HCT116 (cell line): ENCODE measurements at places on chromosomes 2 and 18.

DNA sequence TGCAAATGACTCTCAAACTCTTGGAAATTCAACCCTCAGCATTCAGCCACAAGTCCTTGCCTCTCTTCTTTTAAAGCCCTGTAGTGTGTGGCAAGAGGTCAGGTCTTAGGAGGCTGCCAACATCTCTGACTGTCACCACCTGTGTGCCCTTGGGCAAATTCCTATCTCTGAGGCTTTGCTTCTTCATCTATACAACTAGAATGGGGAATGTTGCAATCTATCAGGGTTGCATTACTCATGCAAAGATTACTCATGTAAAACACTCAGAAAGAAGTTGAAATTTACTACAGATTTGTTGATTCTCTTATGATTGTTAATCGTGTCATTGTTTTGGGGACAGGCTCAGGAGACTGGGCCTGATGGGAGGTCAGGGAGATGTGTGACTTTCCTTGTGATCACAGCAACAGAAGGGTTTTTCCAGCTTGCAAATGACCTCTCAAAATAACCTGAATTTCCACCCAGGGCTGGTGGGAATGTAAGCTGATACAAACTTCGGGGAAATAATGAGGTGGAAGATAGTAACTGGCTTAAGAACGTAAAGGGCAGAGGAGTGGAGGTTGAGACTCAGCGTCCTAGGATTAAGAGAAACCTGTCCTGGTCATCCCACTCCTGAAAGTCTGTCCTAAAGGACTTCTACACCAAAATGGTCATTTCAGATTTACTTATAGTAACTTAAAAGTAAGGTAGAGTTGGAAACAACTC, 32.1 kb upstream of the SIGLEC15 start:
- no peaks in the 10 kb centered on the region for H3K36me3 ChIP-seq
- peak overlapping the region; percentile 35; the same call in 1 of the 2 replicates for H3K27ac ChIP-seq
- no peaks in the 10 kb centered on the region for H3K27me3 ChIP-seq

DNA sequence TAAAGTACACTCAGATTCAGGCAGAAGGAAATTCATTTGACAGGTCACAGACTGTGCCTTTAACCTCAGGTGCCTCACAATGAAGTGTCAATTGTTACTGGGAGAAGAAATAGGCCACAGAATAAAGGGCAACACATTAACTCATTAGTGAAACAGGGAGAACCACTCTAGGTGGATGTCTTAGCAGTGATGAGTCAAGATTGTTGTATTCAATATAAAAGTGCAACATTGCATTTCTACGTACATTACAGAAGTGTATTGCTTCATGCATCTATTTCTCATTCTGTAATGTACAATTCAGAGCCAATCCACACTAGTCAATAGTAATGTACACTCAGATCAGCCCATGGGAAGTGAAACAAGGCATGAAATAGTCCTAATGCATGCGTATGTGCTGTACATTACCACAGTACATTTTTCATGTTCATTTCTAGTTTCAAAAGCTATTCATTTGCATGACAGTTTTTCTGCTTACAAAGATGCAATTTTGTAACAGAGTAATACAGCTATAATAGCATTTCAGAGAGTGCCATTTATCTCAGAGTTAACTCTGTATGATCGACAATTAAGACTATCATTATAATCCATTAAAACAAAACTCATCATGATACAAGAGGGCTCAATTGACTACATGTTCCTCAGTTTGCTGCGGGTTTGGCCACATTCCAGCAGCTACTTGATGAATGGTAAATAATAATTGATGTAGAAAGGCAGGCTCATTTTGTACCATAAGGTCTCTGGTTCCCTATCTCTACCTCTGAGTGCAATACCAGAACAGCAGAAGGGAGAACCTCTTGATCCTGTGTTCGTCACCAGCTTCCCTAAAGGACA, 12.2 kb upstream of the ARL5A start:
- no peak overlapping the region for H3K27ac ChIP-seq
- no peaks in the 10 kb centered on the region for H3K4me1 ChIP-seq
- no peaks in the 10 kb centered on the region for H3K36me3 ChIP-seq
- no peaks in the 10 kb centered on the region for H3K27me3 ChIP-seq

DNA sequence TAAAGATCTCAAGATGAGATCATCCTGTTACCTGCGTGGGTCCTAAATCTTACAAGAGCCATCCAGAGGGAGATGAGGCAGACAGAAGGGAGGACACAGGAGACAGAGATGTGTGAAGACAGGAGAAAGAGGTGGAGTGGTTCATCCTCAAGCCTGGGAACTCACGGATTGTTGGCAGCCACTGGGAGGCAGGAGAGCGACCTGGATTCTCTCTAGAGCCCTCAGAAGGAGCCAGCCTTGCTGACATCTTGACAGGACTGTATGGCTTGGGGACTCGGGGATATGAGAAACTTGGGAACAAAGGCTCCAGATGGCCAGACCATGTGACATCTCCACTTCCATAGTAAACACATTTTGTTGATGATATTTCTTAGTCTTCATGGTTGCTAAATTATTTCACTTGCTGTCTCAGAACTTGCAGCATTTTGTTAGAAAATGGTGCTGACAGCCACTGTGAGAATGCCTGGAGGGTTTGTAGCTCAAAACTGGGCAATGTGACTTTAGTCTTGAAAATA, 57.8 kb upstream of the MC2R start:
- no peaks in the 10 kb centered on the region for H3K36me3 ChIP-seq
- H3K4me1 ChIP-seq = no peaks in the 10 kb centered on the region
- H3K27me3 ChIP-seq = no peaks in the 10 kb centered on the region
- H3K27ac ChIP-seq = no peak overlapping the region
- no peak for DNase-seq

DNA sequence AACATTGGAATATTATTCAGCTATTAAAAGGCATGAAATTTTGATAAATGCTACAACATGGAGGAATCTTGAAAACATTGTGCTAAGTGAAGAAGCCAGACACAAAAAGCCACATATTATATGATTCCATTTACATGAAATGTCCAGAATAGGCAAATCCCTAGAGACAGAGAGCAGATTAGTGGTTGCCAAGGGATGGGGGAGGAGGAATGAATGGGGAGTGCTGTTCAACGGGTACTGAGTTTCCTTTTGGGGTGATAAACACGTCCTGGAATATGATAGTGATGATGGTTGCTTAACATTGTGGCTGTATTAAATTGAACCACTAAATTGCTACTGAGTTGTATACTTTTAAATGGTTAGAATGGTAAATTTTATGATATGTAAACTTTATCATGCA, 8.9 kb upstream of the TWSG1 start:
- no peaks in the 10 kb centered on the region for H3K4me1 ChIP-seq
- H3K27me3 ChIP-seq = no peaks in the 10 kb centered on the region
- no peak overlapping the region for H3K4me3 ChIP-seq
- no peak for DNase-seq
- no peak overlapping the region for H3K27ac ChIP-seq

DNA sequence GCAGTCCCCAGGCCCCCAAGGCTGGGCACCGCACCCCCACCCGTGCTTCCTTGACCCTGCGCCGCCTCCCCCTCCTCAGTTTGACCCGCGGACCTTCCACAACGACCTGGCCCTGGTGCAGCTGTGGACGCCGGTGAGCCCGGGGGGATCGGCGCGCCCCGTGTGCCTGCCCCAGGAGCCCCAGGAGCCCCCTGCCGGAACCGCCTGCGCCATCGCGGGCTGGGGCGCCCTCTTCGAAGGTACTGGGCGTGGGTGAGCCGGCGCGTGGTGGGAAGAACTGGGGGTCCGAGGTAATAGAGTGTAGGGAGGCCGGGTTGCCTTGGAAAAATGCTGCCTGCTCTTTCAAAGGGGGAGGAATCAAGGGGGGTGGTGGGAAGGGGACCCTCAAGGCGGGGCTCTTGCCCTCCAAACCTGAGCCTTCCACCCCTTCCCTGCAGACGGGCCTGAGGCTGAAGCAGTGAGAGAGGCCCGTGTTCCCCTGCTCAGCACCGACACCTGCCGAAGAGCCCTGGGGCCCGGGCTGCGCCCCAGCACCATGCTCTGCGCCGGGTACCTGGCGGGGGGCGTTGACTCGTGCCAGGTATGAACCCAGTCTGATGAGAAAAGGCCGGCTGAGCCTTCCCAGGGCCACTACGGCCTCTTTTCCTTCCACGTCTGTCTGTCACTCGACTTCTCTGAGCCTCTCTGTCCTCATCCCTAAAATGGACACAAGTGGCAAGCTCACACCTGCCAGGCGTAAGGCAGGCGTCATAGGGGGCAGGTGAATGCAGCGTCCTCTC, 2.6 kb downstream of the PRSS56 start:
- H3K4me1 ChIP-seq = no peaks in the 10 kb centered on the region
- H3K27ac ChIP-seq = no peak overlapping the region
- no peaks in the 10 kb centered on the region for H3K36me3 ChIP-seq
- no peak overlapping the region for H3K4me3 ChIP-seq
- H3K27me3 ChIP-seq = no peaks in the 10 kb centered on the region

DNA sequence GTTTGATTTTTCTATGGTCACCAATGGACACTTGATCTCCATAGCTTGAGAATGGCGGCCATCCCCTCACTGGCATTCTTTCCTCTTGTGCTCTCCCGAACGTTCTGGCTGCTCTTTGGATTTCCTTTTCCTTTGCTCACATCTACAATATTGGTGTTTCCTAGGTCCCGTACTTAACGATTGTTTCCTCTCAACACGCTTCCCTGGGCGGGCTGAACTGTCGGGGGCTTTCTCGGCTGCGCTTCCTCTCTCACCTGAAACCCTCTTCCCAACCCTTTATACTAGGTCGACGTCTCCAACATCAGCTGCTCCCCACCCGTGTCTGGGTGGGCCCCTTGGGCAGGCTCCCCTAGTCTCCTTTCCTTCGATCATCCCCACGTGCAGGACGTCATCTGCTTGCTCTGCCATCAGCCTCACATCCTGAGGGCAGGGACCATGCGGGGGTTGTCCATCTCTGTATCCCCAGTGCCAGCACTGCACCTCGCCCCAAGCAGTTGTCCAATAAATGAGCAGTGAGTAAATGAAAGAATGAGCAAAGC, 634 bp upstream of the DIS3L2 start:
- no peaks in the 10 kb centered on the region for H3K27me3 ChIP-seq
- no peaks in the 10 kb centered on the region for H3K36me3 ChIP-seq

GRCh38 chr2:105181282-105181681, 60.3 kb upstream of the GPR45 start:
- H3K36me3 ChIP-seq = no peaks in the 10 kb centered on the region
- no peak overlapping the region for H3K27ac ChIP-seq
- no peak overlapping the region for H3K4me3 ChIP-seq
- H3K4me1 ChIP-seq = peaks cover 9% of the 10 kb centered on the region; the same call in 1 of the 2 replicates
- DNase-seq = no peak
- 0 out of 2 replicates have a peak, but pooled peaks cover under 1% of the 10 kb centered on the region for H3K27me3 ChIP-seq

DNA sequence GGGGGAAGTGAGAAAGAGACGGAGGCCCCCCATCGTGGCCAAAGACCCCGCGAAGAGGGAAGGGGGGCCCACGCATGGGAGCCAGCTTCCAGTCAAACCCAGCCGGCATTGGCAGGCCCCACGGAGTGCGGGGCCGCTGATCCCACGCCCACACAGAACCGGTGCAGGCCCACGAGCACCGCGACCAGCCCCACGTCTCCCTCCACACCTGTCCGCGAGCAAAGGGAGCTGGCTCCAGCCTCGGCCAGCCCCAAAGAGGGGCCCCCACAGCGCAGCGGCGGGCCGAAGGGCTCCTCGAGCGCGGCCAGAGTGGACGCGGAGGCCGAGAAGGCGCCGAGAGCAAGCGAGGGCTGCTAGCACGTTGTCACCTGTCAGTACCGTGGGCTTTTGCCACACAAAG, 125.0 kb upstream of the TWIST2 start:
- H3K4me1 ChIP-seq = no peaks in the 10 kb centered on the region
- no peak for DNase-seq
- no peak overlapping the region for H3K27ac ChIP-seq
- no peaks in the 10 kb centered on the region for H3K36me3 ChIP-seq
- H3K27me3 ChIP-seq = no peaks in the 10 kb centered on the region
- H3K4me3 ChIP-seq = no peak overlapping the region

DNA sequence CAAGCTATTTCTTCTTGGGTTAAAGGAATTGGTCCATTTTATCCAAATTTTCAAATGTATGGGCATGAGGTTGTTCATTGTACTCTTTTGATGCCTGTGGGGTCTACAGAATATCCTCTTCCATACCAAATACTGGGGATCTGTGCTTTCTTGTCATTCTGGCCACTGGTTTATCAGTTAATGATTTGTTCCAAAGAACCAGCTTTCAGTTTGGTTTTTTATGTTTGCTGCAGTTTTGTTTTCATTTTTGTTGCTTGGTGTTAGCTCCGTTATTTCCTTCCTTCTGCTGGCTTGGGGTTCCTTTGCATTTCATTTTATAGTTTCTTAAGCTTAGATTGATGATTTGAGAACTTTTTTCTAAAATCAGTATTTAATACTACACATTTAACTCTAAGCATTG, 45.5 kb downstream of the SLC66A2 start:
- no peak overlapping the region for H3K4me3 ChIP-seq
- no peaks in the 10 kb centered on the region for H3K4me1 ChIP-seq
- H3K27me3 ChIP-seq = no peaks in the 10 kb centered on the region
- no peak overlapping the region for H3K27ac ChIP-seq

DNA sequence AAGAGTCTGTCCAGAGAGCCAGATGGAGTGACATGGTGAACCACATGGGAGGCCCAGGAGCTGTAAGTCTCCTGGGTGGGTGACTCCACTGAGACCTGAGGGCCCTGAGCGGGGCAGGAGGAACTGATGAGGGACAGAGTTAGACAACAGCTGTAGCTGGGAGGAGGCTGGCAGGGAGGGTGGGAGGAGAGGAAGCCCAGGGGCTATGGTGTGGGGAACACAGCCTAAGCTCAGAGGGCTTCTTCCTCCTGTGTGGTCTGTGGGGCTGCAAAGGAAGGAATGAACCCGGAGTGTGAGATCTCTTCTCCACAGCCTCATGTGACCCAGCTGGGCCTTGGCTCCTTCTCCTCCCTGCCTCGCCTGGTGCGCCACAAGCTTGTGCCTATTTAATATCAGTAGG, 395.6 kb upstream of the HS6ST1 start:
- no peak overlapping the region for H3K27ac ChIP-seq
- H3K4me1 ChIP-seq = no peaks in the 10 kb centered on the region
- no peaks in the 10 kb centered on the region for H3K36me3 ChIP-seq
- H3K4me3 ChIP-seq = no peak overlapping the region

GRCh38 chr2:242024751-242025355, 155.3 kb downstream of the RTP5 start:
- no peak overlapping the region for H3K4me3 ChIP-seq
- no peak overlapping the region for H3K27ac ChIP-seq
- no peak for DNase-seq
- H3K36me3 ChIP-seq = no peaks in the 10 kb centered on the region
- H3K4me1 ChIP-seq = no peaks in the 10 kb centered on the region

DNA sequence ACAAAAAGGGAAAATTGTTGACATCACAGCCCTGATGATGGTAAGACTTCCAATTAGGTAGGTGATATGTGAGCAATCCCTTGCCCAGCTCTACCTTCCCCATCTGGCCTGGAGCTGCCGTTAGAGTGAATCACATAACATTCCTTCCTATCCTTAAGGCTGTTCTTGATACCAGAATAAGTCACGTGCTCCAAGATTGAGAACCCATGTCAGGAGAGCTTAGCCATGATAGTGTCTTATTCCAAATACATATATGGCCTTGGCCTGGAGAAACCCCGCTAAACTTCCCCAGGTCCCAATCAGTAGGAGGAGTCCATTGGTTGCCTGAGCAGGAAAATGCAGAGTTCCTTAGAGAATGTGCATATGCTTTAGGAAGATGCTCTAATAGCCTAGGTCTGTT, 70.0 kb upstream of the ACVR2A start:
- no peak overlapping the region for H3K27ac ChIP-seq
- H3K4me3 ChIP-seq = no peak overlapping the region
- no peaks in the 10 kb centered on the region for H3K27me3 ChIP-seq
- H3K4me1 ChIP-seq = no peaks in the 10 kb centered on the region
